Nephron progenitor cell (in vitro differentiated cells): ENCODE measurements at places on chromosomes 16 and 17.

DNA sequence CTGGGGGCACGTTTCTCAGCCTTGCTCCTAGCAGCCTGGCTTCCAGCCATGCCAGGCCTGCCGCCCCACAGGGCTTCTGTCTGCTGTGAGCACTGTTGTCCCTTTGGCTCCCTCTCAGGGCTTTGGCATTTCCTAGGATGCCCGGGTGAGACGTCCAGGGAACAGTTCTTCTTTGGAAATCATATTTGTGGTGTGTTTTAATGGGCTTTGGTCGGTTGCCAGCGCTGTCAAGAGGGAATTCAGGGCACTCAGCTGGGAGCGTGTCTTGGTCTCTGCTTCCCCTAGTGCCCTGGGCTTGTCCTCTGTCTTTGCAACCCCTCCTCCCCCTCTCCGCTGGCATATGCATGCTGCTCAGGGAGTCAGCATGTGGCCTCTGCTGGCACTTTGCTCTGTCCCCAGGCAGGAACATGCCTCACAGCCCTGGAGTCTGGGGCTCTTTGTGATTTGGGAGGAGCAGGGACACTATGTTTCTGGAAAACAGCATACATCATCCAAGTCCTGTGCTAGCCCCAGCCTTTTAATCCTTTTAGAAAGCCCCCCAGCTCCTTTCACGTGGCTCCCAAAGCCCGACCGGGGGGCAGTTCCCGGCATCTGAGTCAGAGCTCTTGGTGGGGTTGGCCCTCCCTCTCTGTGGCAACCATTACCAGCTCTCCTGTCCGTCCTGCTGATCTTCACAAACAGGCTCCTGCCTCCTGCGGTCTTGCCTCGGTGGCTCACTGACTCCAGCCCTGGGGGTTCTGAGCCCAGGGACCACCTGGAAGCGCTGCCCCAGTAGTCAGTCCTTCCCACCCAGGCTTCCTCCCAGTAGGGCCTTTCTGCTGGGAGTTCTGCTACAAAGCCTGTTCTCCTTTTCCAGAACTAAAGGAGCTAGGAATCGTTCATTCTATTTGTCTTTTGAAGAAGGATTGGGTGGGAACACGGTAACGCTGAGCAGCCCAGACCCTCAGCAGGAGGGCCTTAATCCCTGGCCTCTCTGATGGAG lies 26.7 kb downstream of the SAP30BP start:
- H3K27me3 ChIP-seq: no peaks in the 10 kb centered on the region
- peaks cover 19% of the 10 kb centered on the region for H3K4me1 ChIP-seq
- peaks cover 33% of the 10 kb centered on the region for H3K36me3 ChIP-seq
- DNase-seq: no peak

- no peak overlapping the region for H3K27ac ChIP-seq
- H3K4me1 ChIP-seq: no peaks in the 10 kb centered on the region
- peaks cover 17% of the 10 kb centered on the region for H3K27me3 ChIP-seq
- no peak overlapping the region for H3K4me3 ChIP-seq
These were observed 75.6 kb upstream of the RBFOX1 start for GRCh38 chr16:7257016-7257415.

DNA sequence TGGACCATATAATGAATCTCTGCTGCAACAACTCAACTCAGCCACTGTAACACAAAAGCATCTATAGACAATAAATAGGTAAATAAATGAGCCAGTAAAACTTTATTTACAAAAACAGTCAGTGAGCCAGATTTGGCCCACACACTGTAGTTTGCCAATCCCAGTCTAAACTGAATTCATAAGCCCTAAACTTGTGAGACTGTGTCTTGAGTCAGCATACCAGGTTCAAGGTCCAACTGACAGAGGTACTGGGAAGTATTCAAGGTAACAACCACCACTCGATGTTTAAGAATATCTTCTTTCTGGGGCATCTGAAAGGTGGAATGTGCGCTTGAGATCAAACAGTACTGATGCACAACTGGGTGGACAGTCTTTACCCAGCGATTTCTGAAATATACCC lies 94.2 kb downstream of the HELZ start:
- no peak overlapping the region for H3K27ac ChIP-seq
- H3K36me3 ChIP-seq: peaks cover 35% of the 10 kb centered on the region
- DNase-seq: no peak
- H3K4me3 ChIP-seq: no peak overlapping the region
- H3K27me3 ChIP-seq: no peaks in the 10 kb centered on the region
- no peaks in the 10 kb centered on the region for H3K4me1 ChIP-seq

DNA sequence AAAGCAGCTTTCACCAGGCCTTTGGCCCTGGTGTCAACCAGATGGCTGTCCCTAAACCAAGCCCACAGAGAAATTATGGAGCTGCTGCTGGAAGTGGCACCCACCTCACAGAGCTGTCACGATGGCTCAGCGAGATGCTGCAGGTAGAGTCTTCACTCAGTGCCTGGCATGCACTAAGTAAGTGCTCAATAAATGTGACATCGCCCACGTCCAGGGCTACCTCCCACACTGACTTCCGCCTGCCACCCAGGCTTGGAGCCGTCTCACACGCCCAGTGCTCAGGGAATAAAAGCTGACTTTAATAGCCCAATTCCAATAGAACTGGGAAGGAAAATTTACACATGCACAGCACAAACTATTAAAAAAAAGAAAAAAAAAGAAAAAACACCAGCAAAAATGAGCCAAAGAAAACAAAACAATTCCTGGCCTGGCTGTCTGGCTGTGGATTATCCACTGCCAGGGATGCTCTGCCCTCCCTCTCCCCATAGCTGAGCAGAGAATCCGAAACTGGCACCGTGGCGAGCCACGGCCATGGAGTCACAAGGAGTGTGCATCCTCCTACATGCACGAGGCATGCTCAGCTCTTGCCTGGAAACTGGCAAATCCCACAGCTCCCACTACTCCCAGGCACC lies 68.9 kb downstream of the ZNF423 start:
- peaks cover 3% of the 10 kb centered on the region for H3K27me3 ChIP-seq
- no peak overlapping the region for H3K27ac ChIP-seq
- no peak overlapping the region for H3K4me3 ChIP-seq
- H3K4me1 ChIP-seq: peaks cover 18% of the 10 kb centered on the region
- peaks cover 41% of the 10 kb centered on the region for H3K36me3 ChIP-seq

DNA sequence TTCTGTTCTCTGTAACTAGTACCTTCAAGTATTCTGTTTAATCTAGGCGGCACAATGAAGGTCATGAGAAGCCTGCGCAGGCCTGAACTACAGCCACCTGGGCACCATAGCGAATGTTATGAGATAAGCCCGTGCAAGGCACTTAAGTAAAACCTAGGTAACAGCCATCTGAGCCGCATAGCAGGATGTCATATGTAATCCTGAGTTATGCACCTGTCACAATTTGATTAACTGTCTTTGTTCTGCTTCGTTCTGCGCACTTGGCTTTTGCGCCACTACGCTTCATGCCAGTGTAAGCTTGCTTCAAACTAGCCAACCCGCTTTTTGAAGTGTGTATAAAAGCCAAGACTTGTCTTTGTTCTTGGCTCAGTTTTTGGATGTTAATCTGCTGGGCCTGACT lies 449.8 kb downstream of the KCNJ18 start:
- H3K36me3 ChIP-seq: no peaks in the 10 kb centered on the region
- DNase-seq: no peak
- no peak overlapping the region for H3K4me3 ChIP-seq
- H3K4me1 ChIP-seq: no peaks in the 10 kb centered on the region
